T-cell (primary cell): ENCODE measurements at places on chromosomes 3 and 15.

DNA sequence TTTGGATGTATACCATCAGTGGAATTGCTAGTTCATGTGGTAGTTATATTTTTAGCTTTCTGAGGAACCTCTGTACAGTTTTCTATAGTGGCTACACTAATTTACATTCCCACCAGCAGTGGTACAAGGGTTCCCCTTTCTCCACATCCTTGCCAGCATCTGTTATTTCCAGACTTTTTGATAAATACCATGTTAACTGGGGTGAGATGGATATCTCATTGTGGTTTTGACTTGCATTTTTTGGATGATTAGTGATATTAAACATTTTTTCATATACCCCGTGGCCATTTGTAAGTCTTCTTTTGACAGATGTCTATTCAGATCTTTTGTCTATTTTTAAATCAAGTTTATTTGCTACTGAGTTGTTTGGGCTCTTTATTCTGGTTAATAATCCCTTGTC, 455.6 kb upstream of the RARB start:
- H3K27me3 ChIP-seq: no peaks in the 10 kb centered on the region
- no peak for DNase-seq
- no peaks in the 10 kb centered on the region for H3K4me1 ChIP-seq
- H3K36me3 ChIP-seq: no peaks in the 10 kb centered on the region

DNA sequence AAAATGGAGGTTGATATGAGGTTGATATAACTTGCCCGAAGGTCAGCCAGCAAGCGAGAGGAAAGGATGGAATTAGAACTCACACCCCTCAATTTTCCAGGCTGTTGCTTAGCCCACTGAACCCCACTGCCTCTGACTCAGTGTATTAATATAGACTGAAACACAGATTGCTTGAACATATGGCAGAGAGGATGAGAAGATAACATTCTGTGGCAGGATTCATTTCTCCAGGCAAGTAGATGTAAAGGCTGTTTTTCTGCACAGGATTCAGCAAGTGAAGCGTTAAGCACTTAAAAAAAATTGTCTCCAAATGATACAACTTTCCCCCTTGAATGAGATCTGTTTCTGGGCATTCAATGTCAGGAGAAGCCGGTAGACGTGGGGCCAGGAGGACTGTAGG, 335.2 kb downstream of the GAP43 start:
- H3K36me3 ChIP-seq: no peaks in the 10 kb centered on the region
- no peak for DNase-seq
- no peaks in the 10 kb centered on the region for H3K4me1 ChIP-seq
- H3K27me3 ChIP-seq: no peaks in the 10 kb centered on the region

- no peaks in the 10 kb centered on the region for H3K4me1 ChIP-seq
- peaks cover 3% of the 10 kb centered on the region for H3K36me3 ChIP-seq
- no peak overlapping the region for H3K4me3 ChIP-seq
- DNase-seq: no peak
Observed at GRCh38 chr15:41730543-41730942, 43.7 kb upstream of the MAPKBP1 start.

- H3K36me3 ChIP-seq: no peaks in the 10 kb centered on the region
- no peak for DNase-seq
- H3K4me1 ChIP-seq: no peaks in the 10 kb centered on the region
- H3K4me3 ChIP-seq: no peak overlapping the region
- H3K27me3 ChIP-seq: no peaks in the 10 kb centered on the region
Observed at GRCh38 chr3:106611841-106612240, 743.0 kb upstream of the CBLB start.

GRCh38 chr15:43165801-43166325, 19.3 kb upstream of the CCNDBP1 start:
- H3K27me3 ChIP-seq: no peaks in the 10 kb centered on the region
- H3K4me1 ChIP-seq: no peaks in the 10 kb centered on the region
- H3K4me3 ChIP-seq: no peak overlapping the region
- no peak for DNase-seq

GRCh38 chr3:153282355-153282754, 120.3 kb downstream of the RAP2B start:
- H3K27me3 ChIP-seq: no peaks in the 10 kb centered on the region
- no peak for DNase-seq
- no peak overlapping the region for H3K4me3 ChIP-seq
- H3K36me3 ChIP-seq: no peaks in the 10 kb centered on the region
- no peak overlapping the region for H3K27ac ChIP-seq

- H3K27me3 ChIP-seq: no peaks in the 10 kb centered on the region
- H3K4me1 ChIP-seq: no peaks in the 10 kb centered on the region
- no peaks in the 10 kb centered on the region for H3K36me3 ChIP-seq
- no peak overlapping the region for H3K4me3 ChIP-seq
- H3K27ac ChIP-seq: no peak overlapping the region
Observed at GRCh38 chr3:9032231-9032777, 69.0 kb upstream of the RAD18 start.

GRCh38 chr3:17151598-17152373, 267.0 kb downstream of the PLCL2 start:
- peak overlapping the region; percentile 69 for H3K27ac ChIP-seq
- H3K27me3 ChIP-seq: no peaks in the 10 kb centered on the region
- DNase-seq: peak; percentile 70
- peaks cover 6% of the 10 kb centered on the region for H3K4me1 ChIP-seq
- peak overlapping the region; percentile 3 for H3K4me3 ChIP-seq

- no peak overlapping the region for H3K27ac ChIP-seq
- no peaks in the 10 kb centered on the region for H3K36me3 ChIP-seq
- no peaks in the 10 kb centered on the region for H3K27me3 ChIP-seq
- no peaks in the 10 kb centered on the region for H3K4me1 ChIP-seq
- no peak overlapping the region for H3K4me3 ChIP-seq
- no peak for DNase-seq
Observed at GRCh38 chr15:34472947-34473346, 35.3 kb upstream of the GOLGA8A start.

DNA sequence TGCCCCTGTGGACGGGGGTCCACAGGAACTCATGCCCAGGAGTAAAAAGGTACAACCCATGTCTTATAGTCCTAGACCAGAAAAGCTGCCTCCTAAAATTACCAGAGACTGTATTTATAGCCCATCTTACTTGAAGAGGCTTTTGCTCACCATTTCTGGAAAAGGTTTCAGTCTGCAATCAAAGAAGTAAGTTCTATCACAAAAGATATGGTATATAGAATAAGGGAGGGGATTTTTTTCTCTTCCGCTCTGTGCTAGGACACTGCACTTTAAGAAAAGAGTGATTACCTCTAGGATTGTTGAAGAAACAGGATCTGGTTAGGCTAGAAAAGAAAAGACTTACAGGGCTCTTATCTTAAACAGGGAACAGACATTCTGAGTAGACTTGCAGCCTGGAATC, 2.6 kb downstream of the SSUH2 start:
- no peak for DNase-seq
- no peak overlapping the region for H3K27ac ChIP-seq
- no peaks in the 10 kb centered on the region for H3K27me3 ChIP-seq
- H3K36me3 ChIP-seq: no peaks in the 10 kb centered on the region
- H3K4me1 ChIP-seq: no peaks in the 10 kb centered on the region
